ENCODE measurements at places on chromosomes 2 and 18.

DNA sequence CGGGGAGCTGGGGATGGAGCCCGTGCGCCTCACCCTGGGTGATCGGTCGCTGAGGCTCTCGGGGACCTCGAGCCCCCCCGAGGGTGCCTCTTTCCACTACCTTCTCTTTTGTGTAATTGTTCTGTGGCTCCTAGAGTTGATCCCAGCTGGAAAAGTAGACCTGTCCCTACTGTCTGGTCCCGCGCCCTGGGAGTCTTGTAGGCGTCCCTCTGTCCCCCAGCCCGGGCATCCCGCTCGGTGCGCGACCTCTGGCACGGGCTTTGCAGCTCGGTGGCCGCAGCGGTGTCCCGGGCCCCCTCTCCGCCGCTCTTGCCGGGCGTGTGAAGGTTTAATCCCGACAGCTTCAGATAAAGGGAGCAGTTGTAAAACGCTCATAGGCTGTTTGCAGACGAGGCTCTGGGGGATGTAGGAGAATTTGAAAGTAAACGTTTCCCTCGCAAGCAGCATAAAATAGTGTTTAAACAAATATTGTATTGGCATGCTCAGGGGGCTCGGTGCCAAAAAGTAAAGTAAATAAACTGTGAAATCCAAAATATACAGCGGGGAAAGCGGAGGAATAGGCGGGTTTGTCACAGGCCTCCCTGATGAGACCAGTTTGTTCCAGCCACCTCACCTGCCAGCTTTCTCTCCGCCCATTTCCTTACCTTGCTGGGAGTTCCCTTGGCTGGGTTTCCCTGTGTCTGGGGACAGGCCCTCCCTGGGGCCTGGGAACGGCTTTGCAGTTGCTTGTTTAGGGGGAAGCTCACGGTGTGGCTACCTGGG, 1.9 kb downstream of the GLI2 start:
- DNase-seq = no peak

DNA sequence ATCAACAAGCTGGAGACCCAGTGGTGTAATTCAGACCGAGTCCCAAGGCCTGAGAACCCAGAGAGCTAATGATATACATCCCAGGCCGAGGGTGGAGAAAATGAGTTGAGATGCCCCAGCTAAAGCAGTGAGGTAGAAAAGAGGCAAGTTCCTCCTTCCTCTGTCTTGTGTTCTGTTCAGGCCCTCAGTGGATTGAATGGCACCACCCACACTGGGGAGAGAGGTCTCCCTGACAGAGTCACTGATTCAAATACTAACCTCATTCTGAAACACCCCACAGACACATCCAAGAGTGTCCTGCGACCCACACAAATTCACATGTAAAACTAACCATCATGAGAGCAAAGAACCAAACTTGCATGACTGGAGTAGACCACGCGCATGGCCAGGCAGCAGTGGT, 215.3 kb downstream of the ANAPC1 start:
- no peak for DNase-seq

DNA sequence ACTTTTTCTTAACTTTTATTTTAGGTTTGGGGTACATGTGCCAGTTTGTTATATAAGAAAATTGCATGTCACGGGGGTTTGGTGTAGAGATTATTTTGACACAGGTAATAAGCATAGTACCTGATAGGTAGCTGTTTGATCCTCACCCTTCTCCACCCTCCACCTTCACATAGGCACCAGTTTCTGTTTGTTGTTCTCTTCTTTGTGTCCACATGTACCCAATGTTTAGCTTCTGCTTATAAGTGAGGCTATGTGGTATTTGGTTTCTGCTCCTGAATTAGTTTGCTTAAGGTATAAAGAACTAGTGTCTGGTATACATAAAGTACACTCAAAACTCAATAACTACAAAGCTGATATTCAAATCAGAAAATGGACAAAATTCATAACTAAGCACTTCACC, 654.6 kb upstream of the LINC00305 start:
- DNase-seq = no peak

DNA sequence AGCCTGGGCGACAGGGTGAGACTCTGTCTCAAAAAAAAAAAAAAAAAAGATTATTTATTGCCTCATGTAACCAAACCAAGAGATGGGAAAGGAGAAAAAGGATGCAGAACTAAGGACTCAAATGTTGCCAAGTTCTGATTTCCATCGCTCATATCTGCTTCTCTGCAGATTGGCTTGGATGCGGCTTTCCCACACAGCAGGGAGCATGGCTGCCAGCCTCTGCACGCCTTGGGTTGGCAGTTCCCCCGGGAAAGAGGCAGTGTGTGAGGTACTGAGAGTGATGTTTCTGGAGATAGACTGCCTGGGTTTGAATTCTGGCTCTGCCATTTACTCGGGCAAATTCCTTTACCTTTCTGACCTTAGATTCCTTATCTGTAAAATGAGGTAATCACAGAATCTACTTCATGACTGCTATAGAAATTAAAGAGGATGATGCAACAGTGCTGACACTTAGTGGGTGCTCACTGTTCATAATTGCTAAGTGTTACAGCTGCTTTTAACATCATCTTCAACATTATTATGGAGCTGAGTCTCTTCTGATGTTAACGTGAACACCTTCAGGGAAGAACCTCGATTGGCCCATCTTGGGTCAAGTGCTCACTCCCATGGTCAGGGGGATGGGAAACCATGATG, 68.8 kb downstream of the ACAA2 start:
- DNase-seq = peak; percentile 4

- no peak for DNase-seq
These were observed 95.7 kb downstream of the TPGS2 start for GRCh38 chr18:36733150-36733549.

GRCh38 chr2:182499706-182500470, 73.1 kb upstream of the PDE1A start:
- no peak for DNase-seq

DNA sequence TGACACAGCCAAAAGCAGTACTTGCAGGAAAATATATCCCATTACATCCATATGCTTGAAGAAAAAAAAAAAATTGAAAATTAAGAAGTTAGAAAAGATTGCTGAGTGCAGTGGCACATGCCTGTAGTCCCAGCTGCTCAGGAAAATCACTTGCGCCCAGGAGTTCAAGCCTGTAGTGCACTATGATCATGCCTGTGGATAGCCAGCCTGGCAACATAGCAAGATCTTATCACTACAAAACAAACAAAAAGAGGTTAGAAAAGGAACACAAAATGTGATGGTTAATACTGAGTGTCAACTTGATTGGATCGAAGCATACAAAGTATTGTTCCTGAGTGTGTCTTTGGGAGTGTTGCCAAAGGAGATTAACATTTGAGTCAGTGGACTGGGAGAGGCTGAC, 361.9 kb downstream of the NYAP2 start:
- DNase-seq = no peak

DNA sequence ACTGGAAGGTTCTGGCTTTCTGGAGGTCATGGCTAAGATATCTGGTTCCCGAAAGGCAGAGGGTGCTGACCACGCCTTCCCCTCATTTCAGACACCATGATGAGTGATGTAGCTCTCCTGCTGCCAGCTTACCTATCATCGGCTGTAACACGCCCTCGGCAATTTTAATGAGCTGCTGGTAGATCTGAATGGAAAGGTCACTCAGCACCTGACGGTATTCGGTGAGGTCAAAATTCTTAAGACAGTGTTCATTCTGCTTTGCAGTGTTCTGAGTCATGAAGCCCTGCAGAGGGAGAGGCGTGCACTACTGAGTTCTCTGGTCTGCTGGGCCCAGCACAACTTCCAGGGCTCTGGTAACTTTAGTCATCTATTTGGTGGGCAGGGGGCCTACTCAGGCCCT, 25.7 kb upstream of the ACAA2 start:
- DNase-seq = peak; percentile 81

GRCh38 chr2:16726147-16726546, 60.5 kb upstream of the CYRIA start:
- DNase-seq = no peak

DNA sequence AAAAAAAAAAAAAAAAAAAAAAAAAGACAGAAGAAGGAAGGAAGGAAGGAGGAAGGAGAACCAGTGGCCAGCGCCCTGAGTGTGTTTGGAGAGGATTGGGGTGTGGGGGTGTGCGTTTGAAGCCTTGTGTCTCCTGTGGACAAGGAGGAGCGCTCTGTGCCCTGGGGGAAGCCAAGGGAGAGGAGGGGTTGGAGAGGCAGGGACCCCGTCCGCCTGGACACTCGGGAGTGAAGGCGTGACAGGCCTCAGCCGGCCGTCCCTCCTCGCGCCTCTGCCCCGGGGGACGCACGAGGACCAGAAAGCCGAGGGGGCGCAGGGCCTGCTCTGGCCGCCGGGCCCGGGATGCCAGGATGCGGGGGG, 44.9 kb downstream of the SERTAD2 start:
- DNase-seq = no peak

GRCh38 chr2:176585791-176586190, 316.5 kb downstream of the MTX2 start:
- DNase-seq = peak; percentile 6

DNA sequence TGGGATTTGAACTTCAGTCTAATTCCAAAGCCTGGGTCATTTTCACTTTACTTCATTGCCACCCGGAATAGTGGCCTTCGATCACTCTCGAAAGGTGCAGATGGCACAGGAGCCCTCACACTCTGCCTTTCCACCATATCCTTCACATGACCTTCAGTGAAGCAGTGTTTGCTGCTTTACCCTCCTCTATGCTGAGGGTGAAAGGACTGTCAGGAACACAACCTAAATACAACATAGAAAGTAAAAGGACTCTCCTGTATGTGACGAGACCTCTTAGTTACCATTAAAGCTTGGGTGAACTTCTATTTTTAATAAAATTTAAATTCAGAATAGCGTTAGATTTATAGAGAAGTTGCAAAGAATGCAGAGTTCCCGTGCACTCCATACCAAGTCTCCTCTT, 148.5 kb downstream of the TANC1 start:
- no peak for DNase-seq

DNA sequence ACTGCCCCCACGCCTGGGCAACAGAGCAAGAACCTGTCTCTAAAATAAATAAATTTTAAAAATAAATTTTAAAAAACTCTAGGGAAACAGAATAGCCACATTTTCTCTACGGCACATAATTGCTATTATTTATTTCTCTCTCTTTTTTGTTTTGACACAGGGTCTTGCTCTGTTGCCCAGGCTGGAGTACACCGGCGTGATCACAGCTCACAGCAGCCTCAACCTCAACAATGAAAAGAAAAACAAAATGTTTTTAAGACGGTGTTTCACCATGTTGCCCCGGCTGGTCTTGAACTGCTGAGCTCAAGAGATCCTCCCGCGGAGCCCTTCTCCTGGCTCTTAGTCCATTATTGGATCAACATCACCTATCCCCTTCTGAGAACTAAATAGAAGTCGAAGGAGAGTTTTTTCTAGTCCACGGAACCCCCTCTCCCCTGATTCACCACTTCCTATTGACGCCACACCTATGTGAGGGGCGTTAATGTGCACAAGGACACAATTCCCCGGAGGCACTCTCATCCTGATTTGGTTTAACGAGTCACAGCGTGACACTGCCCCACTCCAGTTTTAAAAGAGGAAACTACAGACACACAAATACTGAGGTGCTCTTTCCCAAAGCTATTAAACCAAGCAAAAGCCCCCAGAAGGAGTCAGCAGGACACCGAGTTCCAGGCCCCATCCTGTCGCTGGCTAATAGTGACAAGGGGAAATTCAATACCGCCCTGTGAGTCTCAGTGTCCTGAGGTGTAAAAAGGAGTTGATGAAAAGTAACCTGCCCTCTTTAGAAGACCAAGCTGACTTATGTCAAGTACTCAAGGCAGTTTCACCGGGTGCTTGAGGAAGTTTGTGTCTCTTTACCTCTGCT, 1.1 kb downstream of the NPC1 start:
- DNase-seq = no peak

GRCh38 chr18:74942319-74942910, 266.5 kb downstream of the PTGR3 start:
- no peak for DNase-seq

GRCh38 chr2:179137200-179137759, 87.3 kb upstream of the CCDC141 start:
- DNase-seq = no peak

DNA sequence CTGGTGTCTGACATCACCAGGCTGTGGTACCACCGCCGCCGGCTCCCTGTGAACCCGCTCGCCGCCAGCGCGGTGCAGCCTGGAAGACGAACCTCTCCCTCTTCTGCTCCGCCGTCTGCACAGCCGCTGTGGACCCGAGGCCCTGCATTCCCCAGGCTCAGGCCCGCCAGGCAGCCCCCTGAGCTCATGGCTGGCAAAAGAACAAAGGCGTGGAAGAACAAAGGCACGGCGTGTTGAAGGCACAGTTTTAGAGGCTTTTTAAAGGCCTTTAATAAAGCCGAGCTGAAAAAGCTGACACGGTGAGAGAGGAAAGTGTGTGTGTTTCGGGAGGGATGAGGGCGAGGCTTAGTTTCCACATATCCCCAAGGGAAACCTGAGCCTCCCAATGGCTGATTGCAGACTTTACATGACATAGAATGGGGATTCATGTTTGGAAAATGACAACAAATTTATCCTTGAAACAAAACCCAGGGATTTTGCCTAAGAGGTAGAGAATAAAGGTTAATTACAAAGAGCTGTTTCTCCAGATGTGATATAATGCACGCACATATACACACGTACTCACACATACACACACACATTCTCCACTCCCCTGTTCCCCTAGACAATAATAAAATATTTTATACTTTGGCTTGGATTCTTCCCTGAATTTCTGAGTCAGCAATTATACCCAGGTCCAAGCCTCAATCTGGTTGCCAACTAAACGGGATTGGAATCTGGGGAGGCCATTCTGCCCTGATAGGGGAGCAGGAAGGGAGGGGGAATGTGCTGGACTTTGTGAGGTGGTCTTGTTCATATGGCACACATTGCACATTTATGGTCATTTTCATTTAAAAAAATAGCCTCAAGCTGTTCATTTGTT, 39.7 kb downstream of the RFX8 start:
- DNase-seq = peak; percentile 28

GRCh38 chr18:37309861-37310260, 255.7 kb downstream of the CELF4 start:
- no peak for DNase-seq

- DNase-seq = no peak
These were observed 234.0 kb downstream of the DYM start for GRCh38 chr18:49226243-49227000.

DNA sequence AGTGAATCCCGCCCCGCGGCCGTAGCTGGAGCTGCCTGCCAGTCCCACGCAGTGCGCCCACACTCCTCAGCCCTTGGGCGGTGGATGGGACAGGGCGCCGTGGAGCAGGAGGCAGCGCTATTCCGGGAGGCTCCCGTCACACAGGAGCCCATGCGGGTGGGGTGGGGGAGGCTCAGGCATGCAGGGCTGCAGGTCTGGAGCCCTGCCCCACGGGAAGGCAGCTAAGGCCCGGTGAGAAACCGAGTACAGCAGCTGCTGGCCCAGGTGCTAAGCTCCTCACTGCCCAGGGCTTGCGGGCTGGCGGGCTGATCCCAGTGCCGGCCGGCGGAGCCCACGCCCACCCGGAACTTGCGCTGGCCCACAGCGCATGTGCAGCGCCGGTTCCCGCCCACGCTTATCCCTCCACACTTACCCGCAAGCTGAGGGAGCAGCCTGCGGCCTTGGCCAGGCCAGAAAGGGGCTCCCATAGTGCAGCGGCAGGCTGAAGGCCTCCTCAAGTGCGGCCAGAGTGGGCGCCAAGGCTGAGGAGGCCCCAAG, 1152.8 kb upstream of the CELF4 start:
- no peak for DNase-seq

Data from NCI-H226 (cell line).